ENCODE measurements at places on chromosomes 5 and 9.
A peak's percentile ranks its signal among the peaks of the same experiment; 100 is the strongest.

DNA sequence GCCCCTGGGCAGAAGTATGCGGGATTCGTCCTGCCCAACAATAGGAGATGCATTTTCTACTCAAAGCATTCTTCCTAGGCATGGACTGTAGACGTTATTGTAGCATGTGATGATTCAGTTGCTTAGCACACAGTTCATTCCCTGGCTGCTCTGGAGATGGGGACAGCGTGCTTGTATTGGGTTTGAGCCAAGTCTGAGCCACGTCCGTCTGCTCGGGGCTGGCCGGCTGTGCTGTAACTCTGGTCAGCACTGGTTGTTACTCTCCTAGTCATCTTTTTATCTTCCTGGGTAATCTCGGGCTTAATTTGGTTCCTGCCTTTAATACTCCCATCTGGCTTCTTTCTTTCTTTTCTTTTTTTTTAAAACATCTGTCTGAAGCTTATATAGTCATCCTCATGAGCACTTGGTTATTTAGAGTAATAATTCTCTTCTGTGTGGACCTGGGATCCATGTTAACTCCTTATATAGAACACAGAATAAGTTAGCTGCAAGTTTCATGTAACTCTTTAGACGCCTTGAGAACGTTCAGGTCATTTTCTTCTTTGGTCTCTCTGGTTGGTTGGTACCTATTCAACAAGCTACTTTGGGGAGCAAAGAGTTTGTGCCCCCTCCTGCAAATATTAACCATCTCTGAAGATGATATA lies 118.8 kb upstream of the RPS23 start:
- DNase-seq = no peak

GRCh38 chr9:114164191-114164794 lies 9.0 kb downstream of the COL27A1 start:
- DNase-seq = no peak

- no peak for DNase-seq
Measured at GRCh38 chr5:179534431-179534830, 15.9 kb upstream of the RUFY1 start.

- DNase-seq = no peak
Measured at GRCh38 chr9:2764353-2764752, 47.0 kb downstream of the KCNV2 start.

DNA sequence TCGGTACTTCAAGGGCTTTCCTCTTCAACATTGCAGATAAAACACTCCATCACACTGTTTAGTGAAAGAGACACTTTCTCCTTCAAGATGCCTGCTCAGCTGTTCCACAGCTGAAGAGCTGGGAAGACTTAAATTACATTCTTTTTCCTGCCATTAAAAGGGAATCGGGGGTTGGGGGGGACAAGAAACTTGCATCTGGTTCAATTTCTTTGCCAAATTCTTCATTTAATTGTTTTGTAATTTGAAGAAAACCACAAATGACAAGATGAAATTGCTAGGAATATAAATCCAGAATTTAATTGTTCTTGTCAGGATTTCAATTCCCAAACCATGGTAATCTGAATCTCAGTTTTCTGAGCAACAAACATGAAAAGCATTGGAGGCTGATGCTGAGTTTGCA lies 478.3 kb downstream of the EBF1 start:
- no peak for DNase-seq

DNA sequence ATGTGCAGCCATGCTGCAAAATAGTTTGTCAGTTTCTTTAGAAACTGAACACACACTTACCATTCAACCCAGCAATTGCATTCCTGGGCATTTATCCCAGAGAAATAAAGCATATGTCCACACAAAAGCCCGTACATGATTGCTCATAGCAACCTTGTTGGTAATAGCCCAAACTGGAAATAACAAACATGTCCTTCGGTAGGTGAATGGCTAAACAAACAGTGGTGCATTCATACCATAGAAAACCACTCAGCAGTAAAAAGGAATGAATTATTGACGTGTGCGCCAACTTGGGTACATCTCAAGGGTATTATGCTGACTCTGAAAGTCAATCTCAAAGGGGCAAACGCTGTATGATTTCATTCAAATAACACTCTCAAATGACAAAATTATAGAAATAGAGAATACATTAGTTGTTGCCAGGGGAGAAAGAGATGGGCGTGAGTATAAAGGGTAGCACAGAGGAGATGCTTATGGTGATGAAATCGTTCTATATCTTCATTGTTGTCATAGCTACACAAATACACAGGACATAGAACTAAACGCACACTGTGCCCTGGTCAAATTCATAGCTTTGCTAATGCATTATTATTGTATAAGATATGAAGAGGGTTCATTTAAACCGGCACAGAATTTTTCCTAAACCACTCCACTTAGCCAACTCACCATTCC lies 58.2 kb downstream of the DRD1 start:
- no peak for DNase-seq

- DNase-seq = no peak
Measured at GRCh38 chr5:178545176-178545575, 45.0 kb downstream of the COL23A1 start.

- peak; percentile 13 for DNase-seq
Measured at GRCh38 chr9:27280860-27281259, 16.1 kb downstream of the EQTN start.

- peak; percentile 61 for DNase-seq
Measured at GRCh38 chr9:134698587-134699342, 57.2 kb downstream of the COL5A1 start.

DNA sequence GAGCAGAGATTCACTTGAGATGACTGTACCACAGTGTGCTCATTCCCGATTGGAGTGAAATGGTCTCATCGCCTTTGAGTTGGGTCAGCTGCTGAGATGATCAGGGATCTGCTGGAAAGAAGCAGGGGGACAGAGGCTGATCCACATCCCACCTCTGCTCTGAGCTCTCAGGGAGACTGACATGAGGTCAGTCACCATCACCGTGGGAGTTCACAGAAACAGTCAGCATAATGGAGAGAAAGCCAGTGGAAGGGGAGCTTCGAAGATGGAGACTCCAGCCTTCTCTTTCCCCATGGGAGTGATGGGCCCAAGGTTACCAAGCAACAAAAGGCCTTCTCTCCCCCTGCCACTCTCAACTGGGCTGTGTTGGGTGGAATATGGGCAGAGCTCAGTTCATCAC lies 276.4 kb downstream of the CDK5RAP2 start:
- no peak for DNase-seq

- no peak for DNase-seq
Measured at GRCh38 chr9:100120286-100120685, 21.2 kb downstream of the INVS start.

DNA sequence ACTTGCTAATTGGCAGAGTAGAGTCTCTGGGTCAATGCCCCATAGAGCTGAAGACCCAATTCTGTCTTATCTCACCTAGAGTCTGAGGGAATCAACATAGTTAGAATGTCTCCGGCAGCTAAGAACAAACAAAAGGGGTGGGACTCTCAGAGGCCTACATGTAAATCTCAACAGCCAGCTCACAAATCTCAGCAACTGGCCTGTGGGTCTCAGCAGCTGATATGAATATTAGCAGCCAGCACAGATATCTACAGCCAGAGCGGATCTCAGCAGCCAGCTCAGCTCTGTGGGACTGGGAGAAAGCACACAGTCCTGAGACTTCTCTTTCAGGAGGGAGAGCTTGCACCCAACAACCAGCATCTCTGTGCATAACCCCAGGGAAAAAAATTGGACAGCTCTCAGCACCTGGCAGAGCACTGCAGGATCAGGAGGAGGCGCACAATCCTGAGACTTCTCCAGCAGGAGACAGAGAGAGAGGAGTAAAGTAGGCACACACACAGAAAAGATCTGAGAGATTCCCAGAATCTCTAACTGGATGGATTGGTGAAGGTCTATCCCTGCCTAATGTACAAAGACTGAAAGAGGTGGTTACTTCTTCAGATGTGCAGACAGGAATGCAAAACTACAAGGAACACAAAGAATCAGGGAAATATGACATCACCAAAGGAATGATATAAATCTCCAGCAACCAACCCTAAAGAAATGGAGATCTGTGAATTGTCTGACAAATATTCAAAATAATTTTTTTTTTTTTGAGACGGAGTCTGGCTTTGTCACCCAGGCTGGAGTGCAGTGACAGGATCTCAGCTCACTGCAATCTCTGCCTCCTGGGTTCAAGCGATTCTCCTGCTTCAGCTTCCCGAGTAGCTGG lies 29.2 kb downstream of the KLF4 start:
- DNase-seq = no peak

- DNase-seq = peak; percentile 68
Measured at GRCh38 chr5:128965011-128965637, at the start of gene SLC27A6. SLC27A6 (plus strand) TSS chr5:128965488; CDS start chr5:128966138, 650 bp downstream.

DNA sequence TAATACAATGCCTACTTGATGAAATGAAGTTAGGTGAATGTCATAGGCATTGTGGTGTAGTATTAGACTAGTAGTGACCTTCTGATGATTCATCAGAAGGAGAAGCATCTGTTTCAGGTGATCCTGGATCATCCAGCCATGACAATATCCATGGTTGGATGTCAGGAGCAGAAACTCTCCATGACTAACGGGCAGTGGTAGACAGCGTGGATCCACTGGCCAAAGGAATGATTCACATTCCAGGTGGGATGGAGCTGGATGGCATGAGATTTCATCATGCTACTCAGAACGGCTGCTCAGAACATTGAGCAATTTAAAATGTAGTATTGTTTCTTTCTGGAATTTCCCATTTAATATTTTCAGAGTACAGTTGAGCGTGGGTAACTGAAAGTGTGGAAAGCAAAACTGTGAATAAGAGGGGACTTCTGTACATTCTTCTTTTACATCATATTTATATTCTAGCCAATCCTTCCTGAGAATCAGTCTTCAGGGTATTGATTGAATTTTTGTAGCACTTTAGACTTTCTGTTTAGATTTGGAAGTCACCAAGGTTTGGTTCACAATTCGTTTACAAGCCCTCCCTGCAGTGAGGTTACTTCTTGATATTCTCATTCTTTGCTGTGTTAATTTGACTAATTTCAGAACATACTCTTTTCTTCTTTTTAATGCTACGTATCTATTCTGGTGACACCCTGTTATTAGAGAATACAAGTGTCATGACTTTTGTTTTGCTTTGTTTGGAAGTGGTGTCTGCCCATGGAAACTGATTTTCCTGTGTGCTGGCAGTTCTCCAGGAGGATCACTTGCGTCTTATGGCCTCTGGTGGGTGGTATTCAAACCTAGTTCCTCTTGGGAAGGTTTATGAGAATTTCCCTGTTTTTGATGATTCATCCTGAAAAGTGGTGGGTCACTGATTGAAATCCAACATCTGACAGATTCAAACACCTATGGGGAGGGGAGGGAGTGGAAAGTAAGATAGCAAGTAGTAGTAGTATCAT lies 12.2 kb upstream of the CLINT1 start:
- no peak for DNase-seq

GRCh38 chr9:134648701-134649530 lies 7.3 kb downstream of the COL5A1 start:
- DNase-seq = no peak

DNA sequence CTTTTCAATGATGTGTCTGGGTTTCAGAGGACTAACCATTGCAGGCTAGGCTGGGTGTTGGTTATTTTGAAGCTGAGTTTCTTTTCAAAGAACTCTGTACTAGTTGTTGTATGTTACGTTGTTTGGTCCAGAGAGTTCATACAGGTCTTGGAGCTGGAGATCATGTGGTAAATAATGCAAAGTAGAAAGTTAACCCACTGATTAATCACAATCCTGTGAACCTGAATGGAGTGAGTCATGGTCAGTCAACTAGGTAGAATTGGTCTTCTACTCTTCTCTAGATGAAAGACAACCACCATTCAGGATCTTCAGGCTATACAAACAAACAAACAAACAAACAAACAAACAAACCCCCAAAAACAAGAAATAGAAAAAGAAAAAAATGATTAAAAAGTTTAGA lies 388.9 kb upstream of the ACTBL2 start:
- no peak for DNase-seq

GRCh38 chr9:91812191-91812590 lies 137.8 kb downstream of the ROR2 start:
- no peak for DNase-seq

- DNase-seq = peak; percentile 29
Measured at GRCh38 chr9:16824545-16825330, 45.7 kb downstream of the BNC2 start.

GRCh38 chr9:84397822-84398221 lies 57.3 kb upstream of the SLC28A3 start:
- DNase-seq = no peak

DNA sequence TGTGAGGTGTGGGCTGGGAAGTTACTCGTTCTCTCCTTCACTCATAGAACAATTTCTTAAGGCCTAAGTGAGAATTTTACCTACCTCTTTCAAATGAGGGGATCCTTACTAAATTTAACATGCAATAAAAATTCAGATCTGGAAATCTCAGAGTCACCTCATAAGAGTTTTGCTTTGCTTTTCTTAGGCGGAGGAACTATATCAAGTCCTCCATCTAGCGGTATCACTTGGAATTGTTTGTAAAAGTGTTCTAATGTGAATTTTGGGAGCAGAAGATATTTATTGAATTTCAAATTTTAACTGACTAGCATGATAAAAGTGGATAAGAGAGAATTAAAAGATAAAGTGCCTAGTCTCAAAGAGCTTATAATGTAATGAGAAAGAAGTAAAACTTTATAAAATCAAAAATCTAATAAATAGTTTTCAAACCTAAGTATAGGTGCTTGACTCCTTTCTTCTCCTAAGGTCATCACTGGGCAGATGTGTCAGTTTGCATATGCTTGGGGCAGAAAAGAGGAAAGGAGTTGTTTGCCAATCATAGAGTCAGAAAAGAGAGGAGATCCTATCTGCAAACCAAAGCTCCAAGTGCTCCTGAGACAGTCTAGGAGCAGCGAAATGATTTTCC lies 145.7 kb upstream of the DAB2 start:
- peak; percentile 32 for DNase-seq

DNA sequence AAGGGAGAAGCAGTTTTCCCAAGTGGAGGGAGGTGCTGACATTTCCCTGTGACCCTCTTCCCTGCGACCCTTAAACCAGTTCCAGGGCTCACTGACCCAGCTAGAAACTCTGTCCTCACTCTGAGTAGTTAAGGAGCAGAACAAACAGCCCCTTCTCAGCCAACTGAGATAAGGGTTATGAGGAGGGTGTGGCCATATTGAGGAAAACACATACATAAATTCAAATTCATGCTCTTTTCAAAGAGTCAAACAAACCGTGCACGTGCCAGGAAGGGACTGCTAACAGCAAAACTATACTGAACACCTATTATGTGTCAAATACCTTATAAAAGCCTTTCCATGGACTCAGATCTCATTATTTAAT lies 4.9 kb upstream of the AKNA start:
- DNase-seq = peak; percentile 11

- no peak for DNase-seq
Measured at GRCh38 chr5:103178167-103178566, 58.1 kb downstream of the PPIP5K2 start.

DNA sequence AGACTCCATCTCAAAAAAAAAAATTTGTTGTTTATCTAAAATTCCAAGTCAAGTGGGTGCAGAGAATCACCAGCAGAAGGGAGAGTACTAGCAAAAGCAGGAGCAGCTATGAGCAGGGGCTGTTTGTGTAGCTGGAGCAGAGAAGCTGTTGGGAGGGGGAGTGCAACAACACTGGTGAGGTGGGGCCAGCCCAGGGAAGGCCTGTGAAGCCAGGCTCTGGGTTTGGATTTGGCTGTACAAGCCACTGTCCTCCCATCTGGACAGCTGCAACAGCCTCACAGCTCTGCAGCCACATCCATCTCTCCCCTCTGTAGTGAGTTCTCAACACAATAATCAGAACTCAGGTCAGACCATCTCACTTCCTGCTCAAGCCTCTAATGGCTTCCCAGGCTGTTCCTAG lies 59.4 kb downstream of the TMOD1 start:
- no peak for DNase-seq
